PC-3 (cell line): ENCODE measurements at places on chromosomes 11 and 22. TPM values are rescaled to one million over a fixed set of nuclear protein-coding genes. Genes with fewer than 3 reads are reported as not detected.
A peak's percentile ranks its signal among the peaks of the same experiment; 100 is the strongest.

RCOR2 gene
- total RNA-seq = 1.2 and 1.4 TPM in 2 replicates

GRCh38 chr11:440065-441042 lies 1.5 kb downstream of the ANO9 start:
- no peak for DNase-seq

DNA sequence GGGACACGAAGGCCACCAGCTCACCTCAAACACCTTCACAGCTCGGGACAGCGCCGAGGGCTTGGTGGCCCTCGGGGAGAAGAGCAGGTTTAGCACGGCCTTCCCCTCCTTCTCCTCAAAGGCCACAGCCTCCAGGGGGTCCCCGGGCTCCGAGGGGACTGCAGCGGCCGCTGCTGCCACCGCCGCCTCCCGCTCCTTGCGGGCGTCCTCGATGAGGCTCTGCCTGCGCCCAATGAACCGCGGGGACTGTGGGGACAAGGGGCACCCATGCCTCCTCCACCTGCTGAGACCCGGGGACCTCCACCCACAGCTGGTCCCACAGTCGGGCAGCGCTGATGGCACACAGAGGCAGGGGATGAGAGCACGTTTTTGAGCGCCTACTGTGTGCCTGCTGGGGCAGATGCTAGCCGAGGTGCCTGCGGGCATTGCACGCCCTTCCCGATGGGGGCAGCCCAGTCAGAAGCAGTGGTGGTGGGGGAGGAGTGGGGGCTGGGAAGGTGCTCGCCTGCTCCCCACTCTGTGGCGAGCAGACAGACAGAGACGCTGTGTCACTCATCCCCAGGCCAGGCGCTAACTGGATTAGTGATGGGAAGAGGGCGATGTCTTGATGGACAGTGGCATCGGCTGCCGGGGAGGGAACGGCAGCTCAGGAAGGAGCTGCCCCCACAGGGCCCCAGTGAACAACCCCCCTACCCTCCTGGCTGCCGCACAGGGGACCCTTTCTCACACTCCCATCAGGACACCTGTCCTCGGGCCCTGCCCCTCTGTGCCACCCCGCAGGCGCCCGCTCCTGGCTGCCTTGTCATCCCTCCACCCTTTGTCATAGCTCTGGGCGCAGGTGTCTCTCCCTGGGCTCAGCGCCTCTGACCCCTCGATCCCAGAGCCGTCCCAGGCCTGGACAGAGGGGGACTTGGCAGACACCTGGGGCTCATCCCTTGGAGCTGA lies 1.7 kb downstream of the TH start:
- DNase-seq = no peak

NTM gene
- not detected in 2 replicates for total RNA-seq

MS4A3 gene
- not detected in 2 replicates for total RNA-seq

DNA sequence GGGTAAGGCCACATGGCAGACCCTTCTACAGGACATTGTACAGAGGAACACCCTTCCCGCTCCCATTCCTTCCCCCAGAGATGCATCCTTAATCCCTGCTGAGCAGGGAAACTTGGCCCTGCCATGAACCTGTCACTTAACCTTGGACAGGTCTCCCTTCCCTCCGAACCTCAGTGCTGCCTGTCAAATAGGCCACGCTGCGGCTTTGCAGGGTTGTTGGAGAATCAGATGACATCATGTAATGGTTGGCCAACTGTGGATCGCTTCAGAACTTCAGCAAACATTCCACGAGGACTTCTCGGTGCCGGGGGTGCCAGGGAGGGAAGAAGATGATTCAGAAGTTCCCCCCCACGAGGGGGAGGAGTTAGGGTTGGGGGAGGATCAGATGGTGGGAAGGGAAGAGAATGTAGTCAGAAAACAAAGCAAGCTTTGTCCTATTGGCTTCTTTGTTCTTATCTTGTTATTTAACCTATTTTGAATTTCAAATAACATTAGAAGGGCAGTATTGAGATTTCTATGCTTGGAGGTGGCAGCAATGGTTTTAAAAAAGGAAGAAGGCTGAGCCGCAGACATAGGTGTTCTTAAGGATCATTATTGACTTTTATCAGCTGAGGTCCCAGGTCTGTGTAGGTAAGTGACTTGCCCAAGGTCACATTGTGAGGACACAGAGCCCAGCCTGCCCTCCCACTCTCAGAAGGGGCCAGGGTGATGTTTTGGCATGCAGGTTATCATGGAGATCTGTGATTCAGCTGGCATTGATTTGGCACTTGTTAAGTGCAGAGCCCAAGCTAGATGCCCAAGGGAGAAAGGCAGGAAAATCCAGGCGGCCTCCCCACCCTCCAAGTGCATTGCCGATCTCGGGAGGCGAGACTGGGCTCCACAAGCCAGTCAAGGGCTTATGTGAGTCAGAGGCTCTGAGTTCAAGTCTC lies 3.1 kb downstream of the CDC42EP1 start:
- DNase-seq = peak; percentile 92

TMEM151A gene
- total RNA-seq = not detected in 2 replicates

IFITM10 gene
- total RNA-seq = 0.58 and 1.4 TPM in 2 replicates

OR2AT4 gene
- total RNA-seq = not detected in 2 replicates

TOP3B gene
- 42.4 and 44.5 TPM in 2 replicates for total RNA-seq

DNA sequence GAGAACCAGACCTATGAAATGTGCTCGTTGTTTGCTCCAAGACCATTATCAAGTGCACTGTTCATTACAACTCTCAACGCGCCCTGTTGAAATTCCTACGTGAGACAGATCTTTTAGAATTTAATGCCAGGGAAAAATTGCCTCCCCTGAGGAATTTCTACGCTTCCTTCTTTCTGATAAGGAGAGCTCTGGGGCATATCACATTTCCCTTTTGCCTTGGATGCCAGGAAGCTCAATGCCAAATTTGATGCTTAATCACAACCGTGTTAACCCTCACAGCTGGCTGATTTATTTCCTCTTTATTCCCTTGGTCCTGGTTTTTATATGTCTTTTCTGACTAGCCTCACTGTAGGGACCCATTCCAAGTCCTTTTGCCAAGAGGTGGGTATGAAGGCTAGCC lies 109.4 kb downstream of the MICAL2 start:
- DNase-seq = no peak

GRCh38 chr22:11253000-11253511 lies 4274.9 kb upstream of the OR11H1 start:
- DNase-seq = peak; percentile 1

GRCh38 chr11:66420671-66421476 lies at the start of gene NPAS4:
NPAS4 (plus strand) TSS chr11:66421035; CDS start chr11:66421180, 145 bp downstream.
- DNase-seq = no peak

DNA sequence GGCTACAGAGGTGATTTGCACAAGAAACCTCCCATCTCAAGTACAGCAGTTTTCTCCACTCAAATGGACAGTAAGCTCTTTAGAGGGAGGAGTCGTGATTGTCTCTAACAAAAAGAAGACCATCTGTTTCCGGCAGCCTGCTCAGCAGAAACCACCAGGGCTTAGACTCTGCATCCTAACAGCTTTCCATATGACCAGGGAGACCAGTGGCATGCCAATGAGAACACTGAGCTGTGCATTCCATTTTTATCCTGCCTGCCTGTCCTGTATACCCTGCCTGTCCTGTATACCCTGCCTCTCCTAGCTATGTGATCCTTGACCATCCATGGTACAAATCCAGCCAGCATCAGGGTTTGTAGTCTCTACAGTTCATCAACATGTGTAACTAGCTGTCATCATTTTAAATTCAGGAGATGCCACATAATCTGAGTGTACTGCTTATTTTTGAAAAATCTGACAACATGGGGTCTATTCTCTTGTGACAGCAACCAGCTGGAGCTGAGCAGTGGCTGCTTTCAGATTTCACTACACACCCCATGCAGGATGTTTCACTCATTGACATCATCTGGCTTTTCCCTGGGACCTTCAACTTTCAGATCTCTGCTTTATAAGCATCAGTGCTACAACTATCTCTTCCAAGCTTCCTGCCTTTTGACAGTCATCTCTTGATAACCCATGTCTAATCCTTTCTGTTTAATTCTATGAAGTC lies 50.5 kb upstream of the POU2AF2 start:
- DNase-seq = no peak

DNA sequence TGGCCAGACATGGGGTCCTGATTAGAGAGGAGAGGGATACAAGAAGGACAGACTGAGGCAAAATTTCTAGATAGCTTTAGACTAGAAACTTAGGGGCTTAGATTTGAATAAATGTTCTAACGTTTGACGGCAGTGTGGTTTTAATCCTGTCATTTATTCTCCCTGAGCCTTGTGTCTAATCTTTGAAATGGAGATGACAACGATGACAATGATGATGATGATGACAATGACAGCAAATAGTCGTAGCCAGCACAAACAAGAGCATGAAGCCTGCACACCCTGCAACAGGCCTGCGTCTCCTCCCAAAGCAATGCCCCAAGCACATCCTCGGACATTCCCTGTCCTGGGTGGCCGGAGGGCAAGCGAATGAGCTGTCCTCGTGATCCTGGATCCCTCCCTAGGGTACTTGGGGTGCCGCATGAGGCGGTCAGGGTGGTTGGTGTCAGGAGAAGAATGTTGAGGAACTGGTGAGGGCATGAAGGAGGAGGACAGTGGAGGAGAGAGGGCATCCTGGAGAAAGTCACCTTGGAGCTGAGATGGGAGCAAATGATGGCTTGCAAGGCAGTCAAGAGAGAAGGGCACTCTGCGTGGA lies 502.1 kb upstream of the B3GAT1 start:
- no peak for DNase-seq

- DNase-seq = peak; percentile 50
These were observed 14.9 kb downstream of the HEPHL1 start for GRCh38 chr11:94036096-94036495.

C22orf31 gene
- not detected in 2 replicates for total RNA-seq

DNA sequence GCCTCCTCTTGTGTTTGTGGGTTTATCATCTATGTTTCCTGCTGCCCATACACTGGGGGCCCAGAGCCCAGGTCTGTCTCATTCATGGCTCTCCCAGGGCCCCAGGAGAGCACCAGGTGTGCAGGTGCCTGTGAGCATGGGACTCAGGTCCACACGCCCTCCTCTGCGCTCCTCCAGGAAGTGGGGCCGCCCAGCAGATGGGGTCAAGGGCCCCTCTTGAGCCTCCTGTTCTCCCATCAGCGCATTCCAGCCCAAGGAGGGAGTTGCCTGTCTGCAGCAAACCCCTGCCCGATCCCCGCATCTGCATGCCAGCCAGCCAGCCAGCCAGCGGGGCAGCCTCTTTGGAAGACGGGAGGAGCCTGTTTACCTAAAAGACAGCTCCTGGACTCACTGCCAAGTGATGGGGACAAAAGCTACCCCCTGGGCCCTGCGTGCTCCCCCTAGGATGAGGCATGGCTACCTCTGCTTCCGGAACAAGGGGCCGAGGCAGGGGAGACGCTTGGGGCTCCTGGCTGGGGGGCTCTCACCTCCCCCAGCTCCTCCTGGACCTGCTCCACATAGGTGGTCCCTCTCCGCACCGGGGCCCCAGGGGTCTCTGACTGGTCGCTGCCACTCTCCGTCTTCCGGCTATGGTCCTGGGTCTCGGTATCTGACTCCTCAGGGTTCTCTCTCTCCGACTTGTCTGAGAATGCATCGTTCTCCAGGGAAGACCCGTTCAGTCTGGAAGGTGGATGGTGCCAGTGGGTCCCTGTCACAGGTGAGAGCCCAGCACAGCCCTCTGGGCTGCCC lies 49.7 kb upstream of the CARS1 start:
- no peak for DNase-seq

NOX4 gene
- total RNA-seq = not detected in 2 replicates

OR5F1 gene
- total RNA-seq = not detected in 2 replicates

PNPLA3 gene
- 0.29 and 0.36 TPM in 2 replicates for total RNA-seq

DNA sequence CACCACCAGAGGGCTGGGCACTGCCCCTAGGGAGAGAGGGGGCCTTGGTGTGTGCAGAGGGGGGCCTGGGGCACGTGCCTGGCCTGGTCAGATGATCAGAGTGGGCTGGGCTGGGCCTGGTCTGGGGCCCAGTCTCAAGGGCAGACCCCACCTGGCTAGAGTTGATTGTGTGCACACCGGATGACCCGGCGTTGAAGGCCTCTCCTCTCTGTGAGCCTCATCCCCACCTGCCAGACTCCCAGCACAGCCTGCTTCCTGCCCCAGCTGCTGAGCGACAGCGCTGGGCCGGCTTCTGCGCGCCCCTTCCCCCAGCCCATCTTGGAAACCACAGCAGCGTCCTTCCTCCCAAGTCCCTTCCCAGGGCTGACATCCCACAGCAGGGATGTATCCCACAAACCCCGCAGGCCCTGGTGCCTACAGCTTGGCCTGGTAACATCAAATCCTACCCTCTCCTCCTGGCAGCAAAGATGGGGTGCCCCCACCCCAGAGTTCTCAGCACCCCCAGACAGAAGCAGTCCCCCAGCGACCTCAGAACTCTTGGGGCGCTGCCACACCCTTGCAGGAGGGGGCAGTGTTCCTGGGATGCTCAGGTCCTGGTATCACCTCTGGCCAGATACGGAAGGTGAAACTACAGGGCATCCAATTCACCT lies 11.0 kb upstream of the TSSC4 start:
- DNase-seq = no peak

DNA sequence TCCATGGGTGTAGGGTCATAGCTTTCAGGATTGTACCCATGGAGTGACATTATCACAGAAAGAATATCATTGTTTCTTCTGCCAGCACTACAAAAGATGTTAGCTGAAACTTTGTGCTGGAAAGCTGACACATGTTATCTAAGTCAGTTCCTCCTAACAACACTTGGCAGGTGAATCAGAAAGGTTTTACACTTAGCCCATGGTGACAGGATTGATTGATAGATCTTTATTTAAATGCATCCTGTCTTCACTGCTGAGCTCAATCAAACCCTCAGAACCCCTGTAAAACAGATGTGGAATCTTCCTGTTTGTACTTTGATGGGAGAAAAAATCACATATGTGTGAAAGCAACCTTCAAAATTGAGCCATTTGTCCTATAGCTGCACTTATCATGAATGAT lies 811.5 kb upstream of the ANO3 start:
- DNase-seq = no peak

DNA sequence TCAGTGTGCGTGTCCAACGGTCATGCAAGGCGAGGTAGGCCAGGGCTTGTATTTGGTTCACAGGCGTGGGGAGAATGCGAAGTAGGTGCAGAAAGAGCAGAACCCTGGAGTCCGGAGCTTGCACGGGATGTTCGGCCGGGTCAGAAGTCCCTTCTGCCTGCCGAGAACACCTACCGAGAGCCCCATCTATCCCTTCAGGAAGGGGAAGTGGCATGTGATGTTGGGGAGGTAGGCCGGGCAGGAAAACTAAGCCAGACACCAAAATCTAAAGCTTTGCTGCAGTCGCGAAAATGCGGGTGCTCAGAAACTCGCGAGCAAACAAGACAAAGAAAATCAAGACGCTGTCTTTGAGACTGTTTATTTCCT lies 435 bp upstream of the TAF6L start:
- no peak for DNase-seq

- DNase-seq = peak; percentile 96
These were observed 35.4 kb upstream of the AMOTL1 start for GRCh38 chr11:94732617-94733281.

DNA sequence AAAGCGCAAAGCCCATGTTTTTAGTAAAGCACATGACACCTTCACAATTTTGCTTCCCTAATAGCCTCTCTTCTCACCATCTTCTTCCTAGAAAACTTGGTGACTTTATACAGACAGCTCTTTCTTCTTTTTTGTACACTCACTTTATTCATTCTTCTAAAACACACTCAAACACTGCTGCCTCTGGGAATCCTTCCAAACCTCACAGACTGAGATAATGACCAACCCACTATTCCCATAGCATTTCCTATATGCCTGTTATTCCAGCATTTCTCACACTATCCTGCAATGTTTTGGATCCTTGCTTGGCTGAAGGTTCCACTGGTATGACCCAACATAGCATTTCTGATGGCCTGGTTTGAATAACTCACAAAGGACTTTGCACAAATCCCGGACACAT lies 442.1 kb upstream of the CCDC90B start:
- no peak for DNase-seq

GRCh38 chr11:30422447-30423278 lies 99.8 kb downstream of the ARL14EP start:
- DNase-seq = no peak

ENTHD1 gene
- not detected in 2 replicates for total RNA-seq
